Activated naive CD4-positive, alpha-beta T cell treated with anti-CD3 and anti-CD28 coated beads for 36 hours (primary cell): ENCODE measurements at places on chromosomes 12 and 14. TPM values are rescaled to one million over a fixed set of nuclear protein-coding genes. Genes with fewer than 3 reads are reported as not detected.

The EMP1 gene
- total RNA-seq: 3.0 TPM

The KCNH3 gene
- total RNA-seq: 0.91 TPM

The ERBB3 gene
- 1.9 TPM for total RNA-seq

The PGF gene
- total RNA-seq: 0.10 TPM

The HVCN1 gene
- 2.6 TPM for total RNA-seq

The DHRS2 gene
- total RNA-seq: 0.26 TPM

The GPR132 gene
- 15.3 TPM for total RNA-seq

The SRGAP1 gene
- 0.02 TPM for total RNA-seq

The CD69 gene
- total RNA-seq: 150 TPM

The TBX5 gene
- total RNA-seq: not detected

The ASPG gene
- not detected for total RNA-seq

The CLSTN3 gene
- total RNA-seq: 18.3 TPM

The PRPH gene
- not detected for total RNA-seq

The PPP2R5C gene
- 280 TPM for total RNA-seq

The SERPINA4 gene
- total RNA-seq: not detected
